T-cell (primary cell): ENCODE measurements at places on chromosomes 7 and 10. TPM values are rescaled to one million over a fixed set of nuclear protein-coding genes. Genes with fewer than 3 reads are reported as not detected.

The CAV1 gene
- total RNA-seq = 0.95 TPM

DNA sequence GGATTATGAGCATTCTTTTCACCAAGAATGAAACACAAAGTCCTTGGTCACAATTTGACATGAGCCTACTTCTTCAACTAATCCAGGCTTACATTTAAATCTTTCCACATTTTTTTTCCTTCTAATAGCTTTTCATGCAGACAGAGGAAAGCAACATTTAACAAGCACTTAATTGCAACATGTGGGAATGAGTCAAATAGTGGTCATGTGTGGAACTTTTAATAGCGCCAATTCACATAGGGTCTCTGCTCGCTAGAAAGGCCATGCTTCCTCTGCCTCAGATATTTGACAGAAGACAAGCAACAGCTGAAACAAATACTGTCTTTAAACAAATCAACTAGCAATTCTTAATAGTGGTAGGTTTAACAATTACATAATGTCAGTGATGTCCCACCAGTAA, 285.9 kb upstream of the ETV1 start:
- H3K27ac ChIP-seq = no peak overlapping the region
- no peaks in the 10 kb centered on the region for H3K36me3 ChIP-seq
- H3K27me3 ChIP-seq = no peaks in the 10 kb centered on the region

GRCh38 chr10:74923556-74923955, 97.2 kb downstream of the KAT6B start:
- no peaks in the 10 kb centered on the region for H3K4me1 ChIP-seq
- DNase-seq = peak; percentile 3
- no peak overlapping the region for H3K27ac ChIP-seq
- no peak overlapping the region for H3K4me3 ChIP-seq
- H3K36me3 ChIP-seq = no peaks in the 10 kb centered on the region
- H3K27me3 ChIP-seq = no peaks in the 10 kb centered on the region

- no peaks in the 10 kb centered on the region for H3K4me1 ChIP-seq
- H3K4me3 ChIP-seq = peak overlapping the region; percentile 15
- DNase-seq = peak; percentile 20
- no peaks in the 10 kb centered on the region for H3K27me3 ChIP-seq
- H3K27ac ChIP-seq = no peak overlapping the region
- H3K36me3 ChIP-seq = no peaks in the 10 kb centered on the region
Measured at GRCh38 chr7:98051118-98051744, 55.4 kb upstream of the LMTK2 start.

The TPST1 gene
- total RNA-seq = 2.3 TPM

DNA sequence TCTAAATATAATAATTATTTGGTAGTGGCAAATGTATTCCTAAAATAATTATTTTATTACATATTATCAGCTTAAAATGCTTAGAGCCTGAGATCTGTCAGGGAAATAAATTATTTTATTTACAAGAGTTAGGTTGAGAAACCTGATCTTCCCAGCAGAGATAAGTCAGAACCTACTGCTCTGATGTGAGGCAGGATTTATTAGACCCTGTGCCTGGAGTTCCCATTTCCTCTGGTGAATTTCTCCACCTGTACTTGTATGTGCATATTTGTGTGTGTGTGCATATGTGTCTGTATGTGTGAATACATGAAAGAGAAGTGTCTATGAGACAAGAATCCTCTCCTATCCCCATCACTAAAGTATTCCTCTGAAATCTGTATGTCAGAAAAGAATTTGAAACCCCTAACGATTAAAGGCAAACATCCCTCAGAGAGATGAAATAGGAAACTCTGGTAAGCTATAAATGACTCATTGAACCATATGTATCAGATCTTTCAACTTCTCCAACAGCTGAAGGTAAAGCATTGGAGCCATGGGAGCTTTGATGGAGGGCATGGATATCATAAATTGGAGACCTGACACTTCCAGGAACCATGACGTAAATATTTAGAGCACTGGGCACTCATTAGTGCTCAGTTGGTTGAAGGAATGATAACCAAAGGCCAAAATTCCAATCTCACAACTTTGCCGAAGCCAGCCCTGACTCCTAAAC, 190.9 kb downstream of the XPNPEP1 start:
- H3K36me3 ChIP-seq = no peaks in the 10 kb centered on the region
- H3K4me3 ChIP-seq = no peak overlapping the region
- no peak overlapping the region for H3K27ac ChIP-seq

The ST7 gene
- total RNA-seq = 5.2 TPM

The KIAA1549 gene
- 0.13 TPM for total RNA-seq

The MYO3A gene
- 0.16 TPM for total RNA-seq

The PAOX gene
- 20.0 TPM for total RNA-seq

DNA sequence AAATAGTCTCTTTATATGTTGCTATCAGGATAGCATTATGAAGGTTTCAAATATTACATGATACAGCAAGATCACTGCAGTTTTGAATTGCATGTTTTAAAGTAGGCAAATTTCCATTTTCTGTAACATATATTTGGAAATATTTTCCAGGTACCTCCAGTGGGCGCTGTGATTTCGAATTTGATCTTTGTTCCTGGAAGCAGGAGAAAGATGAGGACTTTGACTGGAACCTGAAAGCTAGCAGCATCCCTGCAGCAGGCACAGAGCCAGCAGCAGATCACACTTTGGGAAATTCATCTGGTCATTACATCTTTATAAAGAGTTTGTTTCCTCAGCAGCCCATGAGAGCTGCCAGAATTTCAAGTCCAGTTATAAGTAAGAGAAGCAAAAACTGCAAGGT, 299.0 kb downstream of the MALRD1 start:
- no peak overlapping the region for H3K27ac ChIP-seq
- no peaks in the 10 kb centered on the region for H3K4me1 ChIP-seq
- no peak overlapping the region for H3K4me3 ChIP-seq
- H3K27me3 ChIP-seq = no peaks in the 10 kb centered on the region
- no peak for DNase-seq

- H3K27me3 ChIP-seq = peaks cover 43% of the 10 kb centered on the region
- no peak overlapping the region for H3K27ac ChIP-seq
- no peaks in the 10 kb centered on the region for H3K4me1 ChIP-seq
- no peaks in the 10 kb centered on the region for H3K36me3 ChIP-seq
Measured at GRCh38 chr10:30013757-30014156, 45.6 kb downstream of the JCAD start.

- H3K36me3 ChIP-seq = no peaks in the 10 kb centered on the region
- H3K4me1 ChIP-seq = no peaks in the 10 kb centered on the region
- no peaks in the 10 kb centered on the region for H3K27me3 ChIP-seq
Measured at GRCh38 chr10:49083261-49083660, 32.1 kb downstream of the VSTM4 start.

The PNLIPRP2 gene
- total RNA-seq = not detected

DNA sequence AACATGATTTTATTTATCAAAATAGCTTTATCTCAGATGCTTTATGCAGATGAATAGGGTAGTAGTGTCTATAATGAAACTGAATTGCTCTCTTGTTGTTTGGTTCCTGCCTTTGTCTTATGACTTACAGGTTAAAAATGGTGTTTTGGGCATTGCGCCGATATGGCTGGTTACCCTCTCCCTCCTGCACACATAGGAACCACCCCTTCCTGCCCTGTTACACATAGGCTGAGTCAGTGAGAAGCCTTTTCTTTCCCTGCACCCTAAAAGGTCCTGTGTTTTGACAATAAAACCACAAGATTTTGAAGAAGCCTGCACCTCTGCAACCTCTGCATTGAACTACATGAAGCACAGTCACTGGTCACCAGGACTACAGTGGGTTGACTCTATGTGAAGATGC, 655.8 kb upstream of the ANKRD30A start:
- no peaks in the 10 kb centered on the region for H3K36me3 ChIP-seq
- H3K4me3 ChIP-seq = no peak overlapping the region
- no peak overlapping the region for H3K27ac ChIP-seq
- no peaks in the 10 kb centered on the region for H3K27me3 ChIP-seq

The DUS4L gene
- total RNA-seq = 10.7 TPM

- H3K4me1 ChIP-seq = no peaks in the 10 kb centered on the region
- no peaks in the 10 kb centered on the region for H3K36me3 ChIP-seq
- H3K27ac ChIP-seq = no peak overlapping the region
- no peaks in the 10 kb centered on the region for H3K27me3 ChIP-seq
- H3K4me3 ChIP-seq = no peak overlapping the region
Measured at GRCh38 chr7:95246831-95247370, 77.4 kb downstream of the PON1 start.

GRCh38 chr10:71040846-71041605, 152.7 kb upstream of the PCBD1 start:
- no peak overlapping the region for H3K27ac ChIP-seq
- H3K4me1 ChIP-seq = no peaks in the 10 kb centered on the region
- no peak for DNase-seq
- H3K4me3 ChIP-seq = no peak overlapping the region
- H3K36me3 ChIP-seq = no peaks in the 10 kb centered on the region

DNA sequence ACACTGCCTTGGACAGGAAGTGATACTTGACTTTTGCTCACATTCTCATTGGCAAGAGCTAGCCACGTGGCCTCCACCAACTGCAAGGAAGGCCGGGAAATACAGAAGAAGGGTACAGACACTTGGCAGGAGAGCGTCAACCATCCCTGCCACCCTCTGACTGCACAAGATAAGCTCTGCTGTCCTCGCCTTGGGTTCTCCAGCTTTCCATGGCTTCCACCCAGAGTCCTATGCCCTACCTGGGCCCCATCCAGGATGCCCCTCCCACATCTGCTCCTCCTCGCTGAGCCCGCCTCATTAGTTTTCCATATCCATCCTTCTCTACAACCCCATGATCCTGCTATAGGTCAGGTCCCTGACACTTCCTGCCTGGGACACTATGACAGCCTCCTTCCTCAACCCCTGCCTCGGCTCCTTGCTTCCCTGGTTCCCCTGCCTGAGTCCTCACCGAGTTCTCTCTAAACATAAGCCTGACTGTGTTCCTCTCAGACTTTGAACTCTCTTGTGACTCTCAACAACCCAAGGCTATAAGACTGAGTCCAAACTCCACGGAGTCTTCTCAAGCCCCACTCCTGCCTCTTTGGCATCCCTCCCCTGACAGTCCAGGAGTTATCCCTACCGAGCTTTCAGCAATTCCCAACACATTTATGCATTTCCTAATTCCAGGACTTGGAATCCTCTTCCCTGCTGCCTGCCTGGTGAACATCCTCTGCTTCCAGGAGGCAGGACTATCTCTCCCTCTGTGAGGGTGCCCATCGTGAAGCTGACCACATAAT, 23.2 kb upstream of the GDF10 start:
- DNase-seq = no peak
- H3K27ac ChIP-seq = no peak overlapping the region
- no peaks in the 10 kb centered on the region for H3K36me3 ChIP-seq
- H3K4me3 ChIP-seq = no peak overlapping the region

The CDCA7L gene
- total RNA-seq = 21.4 TPM

DNA sequence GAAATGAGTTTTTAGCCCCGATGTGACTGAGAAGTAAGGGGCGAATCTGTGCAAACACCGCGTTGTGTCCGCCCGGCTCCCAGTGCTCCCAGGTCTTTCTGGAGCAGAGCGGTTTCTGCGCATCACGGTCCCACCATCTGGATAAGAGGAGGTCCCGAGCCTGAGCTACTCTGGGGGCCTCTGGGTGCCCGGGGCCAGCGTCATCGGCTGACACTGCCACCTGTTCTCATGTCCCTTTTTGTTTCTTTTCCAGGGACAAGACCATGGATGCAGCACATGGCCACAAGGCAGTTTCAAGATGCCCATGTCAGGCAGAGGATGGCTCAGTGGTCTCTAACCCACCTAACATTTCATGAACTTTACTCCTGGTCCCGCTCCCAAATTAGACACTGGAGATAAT, 24.9 kb downstream of the KLF6 start:
- peaks cover 11% of the 10 kb centered on the region for H3K4me1 ChIP-seq
- no peak overlapping the region for H3K4me3 ChIP-seq
- no peak for DNase-seq
- no peak overlapping the region for H3K27ac ChIP-seq
- no peaks in the 10 kb centered on the region for H3K36me3 ChIP-seq

- no peak overlapping the region for H3K4me3 ChIP-seq
- H3K4me1 ChIP-seq = no peaks in the 10 kb centered on the region
- no peak overlapping the region for H3K27ac ChIP-seq
- no peaks in the 10 kb centered on the region for H3K36me3 ChIP-seq
Measured at GRCh38 chr7:78970440-78970916, 483.0 kb downstream of the MAGI2 start.

The PAPOLB gene
- not detected for total RNA-seq

GRCh38 chr10:26773633-26774032, 76.1 kb downstream of the PDSS1 start:
- no peaks in the 10 kb centered on the region for H3K36me3 ChIP-seq
- no peak overlapping the region for H3K4me3 ChIP-seq
- no peaks in the 10 kb centered on the region for H3K27me3 ChIP-seq
- DNase-seq = no peak
- H3K4me1 ChIP-seq = peaks cover 6% of the 10 kb centered on the region

The GJD4 gene
- total RNA-seq = not detected

DNA sequence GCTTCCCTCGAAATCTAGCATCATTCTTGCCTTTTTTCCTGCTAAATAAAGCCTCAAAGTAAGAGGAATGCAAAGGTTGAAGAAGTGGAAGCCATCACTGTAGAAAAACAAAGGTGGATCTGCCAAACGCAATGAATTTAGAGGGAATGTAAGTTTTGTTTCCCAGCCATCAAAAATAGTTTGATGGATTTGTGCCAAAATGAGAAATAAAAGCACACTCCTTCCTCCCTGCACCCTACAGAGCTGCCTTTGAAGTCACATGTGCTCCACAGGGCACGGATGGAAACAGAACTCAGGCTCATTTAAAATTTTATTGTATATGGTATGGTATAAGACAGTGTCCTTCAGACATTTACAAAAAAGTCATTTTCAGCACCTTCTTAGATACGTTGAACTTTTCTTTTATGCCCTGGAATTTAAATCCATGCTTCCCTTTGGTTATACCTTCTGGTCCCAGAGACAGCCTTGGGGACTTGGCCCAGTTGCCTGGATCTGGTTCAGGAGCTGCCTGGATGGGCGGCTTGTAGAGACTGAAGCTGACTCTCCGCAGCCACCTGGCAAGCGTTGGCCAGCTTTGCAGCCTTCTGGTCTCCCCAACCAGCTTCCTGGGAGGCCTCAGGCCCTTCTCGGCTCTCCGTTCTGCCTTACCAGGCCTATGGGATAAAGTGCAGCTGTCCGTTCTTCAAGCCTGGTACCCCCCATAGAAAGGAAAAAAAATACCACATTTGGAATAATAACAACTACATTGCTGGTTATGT, 228.5 kb upstream of the NEBL start:
- no peaks in the 10 kb centered on the region for H3K4me1 ChIP-seq
- no peak for DNase-seq
- H3K4me3 ChIP-seq = no peak overlapping the region
- H3K27me3 ChIP-seq = no peaks in the 10 kb centered on the region
- no peaks in the 10 kb centered on the region for H3K36me3 ChIP-seq

DNA sequence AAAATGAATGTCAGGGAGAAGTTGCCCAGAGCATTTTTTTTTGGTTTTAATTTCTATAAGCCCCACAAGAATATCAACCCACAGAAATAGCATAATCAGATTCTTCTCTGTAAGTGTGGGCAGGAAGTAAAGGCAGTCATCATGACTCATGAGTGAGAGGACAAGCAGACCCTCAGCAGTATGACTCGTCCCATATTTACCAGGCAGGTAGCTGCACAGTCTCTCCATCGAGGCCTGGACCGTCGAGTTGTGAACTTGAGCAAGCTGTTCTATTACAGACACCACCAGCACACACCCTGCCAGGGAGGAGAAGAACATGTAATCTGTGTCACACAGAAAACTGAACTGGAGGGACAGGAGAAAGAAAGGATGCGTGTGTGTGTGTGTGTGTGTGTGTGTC, 37.8 kb downstream of the AOAH start:
- no peak for DNase-seq
- no peak overlapping the region for H3K4me3 ChIP-seq
- no peaks in the 10 kb centered on the region for H3K27me3 ChIP-seq
- peaks cover 25% of the 10 kb centered on the region for H3K4me1 ChIP-seq
- peaks cover 2% of the 10 kb centered on the region for H3K36me3 ChIP-seq

The GPC2 gene
- 37.0 TPM for total RNA-seq

The MRPL32 gene
- total RNA-seq = 37.0 TPM
